ENCODE measurements at places on chromosomes 5 and 9. TPM values are rescaled to one million over a fixed set of nuclear protein-coding genes. Genes with fewer than 3 reads are reported as not detected.

SPATA31A1 gene
- total RNA-seq = not detected

POU5F2 gene
- 2.6 TPM for total RNA-seq

ADAMTSL2 gene
- not detected for total RNA-seq

CSNK1A1 gene
- 504 TPM for total RNA-seq

KCNN2 gene
- total RNA-seq = under 0.01 TPM

FBP2 gene
- total RNA-seq = not detected

CD72 gene
- 0.73 TPM for total RNA-seq

SH3RF2 gene
- total RNA-seq = 1.5 TPM

NXNL2 gene
- 2.1 TPM for total RNA-seq

PCDHB9 gene
- total RNA-seq = 2.2 TPM

TYRP1 gene
- not detected for total RNA-seq

GAS1 gene
- 980 TPM for total RNA-seq

TPM2 gene
- 795 TPM for total RNA-seq

AQP7 gene
- total RNA-seq = not detected

C5orf34 gene
- 1.8 TPM for total RNA-seq

OR2Y1 gene
- total RNA-seq = not detected

CCDC171 gene
- 2.4 TPM for total RNA-seq

EGFLAM gene
- total RNA-seq = 2.3 TPM

NUTM2F gene
- total RNA-seq = not detected

FAM200C gene
- total RNA-seq = 1.7 TPM

CBY3 gene
- not detected for total RNA-seq

CDH6 gene
- 1.5 TPM for total RNA-seq
